PC-9 (cell line): ENCODE measurements at places on chromosomes 13 and 19.

- H3K36me3 ChIP-seq: no peaks in the 10 kb centered on the region
- H3K27me3 ChIP-seq: no peaks in the 10 kb centered on the region
- H3K4me1 ChIP-seq: no peaks in the 10 kb centered on the region
These were observed 2.4 kb downstream of the DZIP1 start for GRCh38 chr13:95642028-95642621.

DNA sequence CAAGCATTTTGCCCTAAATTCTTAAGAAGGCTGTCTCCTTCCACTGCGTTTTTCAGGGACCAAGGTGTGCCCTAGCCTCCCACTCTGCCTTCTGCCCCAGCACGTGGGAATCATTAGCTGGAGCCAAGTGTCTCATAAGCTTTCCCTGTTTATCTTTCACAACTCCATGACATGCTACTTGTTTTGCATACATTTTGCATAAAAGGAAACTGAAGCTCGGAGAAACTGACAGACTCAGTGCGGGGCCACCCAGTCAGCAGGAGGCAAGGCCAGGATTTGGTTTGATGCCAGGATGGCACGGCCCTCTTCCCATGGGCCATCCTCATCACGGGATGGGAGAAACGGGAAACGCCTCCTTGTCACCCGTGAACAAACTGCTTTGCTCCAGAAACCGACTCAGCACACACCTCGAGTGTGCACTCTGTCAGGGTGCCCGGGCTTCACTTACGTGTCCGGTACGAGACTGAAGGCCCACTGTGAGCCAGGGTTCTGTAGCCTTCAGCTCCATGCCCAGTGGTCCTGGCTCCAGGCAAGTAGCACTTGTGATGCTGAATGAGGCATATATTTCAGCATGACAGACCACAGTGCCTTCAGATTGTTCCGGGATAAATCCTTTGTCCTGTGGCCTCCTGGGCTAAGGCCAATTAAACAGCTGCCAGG, 9.6 kb downstream of the CEBPA start:
- H3K27me3 ChIP-seq: no peaks in the 10 kb centered on the region
- H3K4me3 ChIP-seq: no peak overlapping the region
- DNase-seq: no peak
- H3K4me1 ChIP-seq: peaks cover 52% of the 10 kb centered on the region
- peak overlapping the region; percentile 82 for H3K27ac ChIP-seq
- no peaks in the 10 kb centered on the region for H3K36me3 ChIP-seq

- no peak for DNase-seq
- no peak overlapping the region for H3K27ac ChIP-seq
- no peaks in the 10 kb centered on the region for H3K4me1 ChIP-seq
- no peaks in the 10 kb centered on the region for H3K36me3 ChIP-seq
- H3K27me3 ChIP-seq: no peaks in the 10 kb centered on the region
- no peak overlapping the region for H3K4me3 ChIP-seq
These were observed 143.7 kb downstream of the FREM2 start for GRCh38 chr13:38830442-38831045.

- no peaks in the 10 kb centered on the region for H3K27me3 ChIP-seq
- H3K4me1 ChIP-seq: peaks cover 15% of the 10 kb centered on the region
- H3K4me3 ChIP-seq: no peak overlapping the region
- H3K27ac ChIP-seq: peak overlapping the region; percentile 46
These were observed 1248.8 kb upstream of the SLC10A2 start for GRCh38 chr13:104314926-104315535.

DNA sequence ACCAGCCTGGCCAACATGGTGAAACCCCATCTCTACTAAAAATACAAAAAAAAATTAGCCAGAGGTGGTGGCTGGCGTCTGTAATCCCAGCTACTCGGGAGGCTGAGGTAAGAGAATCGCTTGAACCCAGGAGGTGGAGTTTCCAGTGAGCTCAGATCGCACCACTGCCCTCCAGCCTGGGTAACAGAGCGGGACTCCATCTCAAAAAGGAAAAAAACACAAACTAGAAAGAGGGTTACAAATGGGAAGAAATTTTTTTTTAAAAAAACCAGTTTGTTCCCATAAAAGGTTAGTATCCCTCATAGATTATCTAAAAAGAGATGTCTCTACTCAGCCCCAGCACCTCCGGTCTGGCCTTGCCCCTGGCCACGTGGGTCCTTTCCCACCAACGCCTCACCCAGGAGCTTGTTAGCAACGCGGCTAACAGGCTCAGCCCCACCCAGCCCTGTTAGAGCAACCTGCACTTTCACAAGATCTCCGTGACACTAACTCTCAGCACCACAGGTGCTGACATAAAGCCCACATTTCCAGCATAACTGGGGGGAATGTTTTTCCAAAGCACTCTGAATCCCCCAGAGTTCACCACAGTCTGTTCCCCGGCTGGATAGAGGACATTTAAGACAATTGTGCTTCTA, 4.3 kb downstream of the DMKN start:
- peak overlapping the region; percentile 77 for H3K4me3 ChIP-seq
- H3K36me3 ChIP-seq: peaks cover 8% of the 10 kb centered on the region; the same call in 1 of the 2 replicates
- H3K27ac ChIP-seq: peak overlapping the region; percentile 90
- peaks cover 22% of the 10 kb centered on the region for H3K4me1 ChIP-seq
- peak; percentile 70 for DNase-seq
- H3K27me3 ChIP-seq: no peaks in the 10 kb centered on the region

- no peaks in the 10 kb centered on the region for H3K36me3 ChIP-seq
- no peak for DNase-seq
- no peaks in the 10 kb centered on the region for H3K4me1 ChIP-seq
- no peak overlapping the region for H3K4me3 ChIP-seq
- H3K27me3 ChIP-seq: peaks cover 91% of the 10 kb centered on the region
These were observed 9.5 kb downstream of the SHANK1 start for GRCh38 chr19:50710094-50710493.

GRCh38 chr19:47370045-47370611, 21.0 kb downstream of the DHX34 start:
- peak; percentile 54 for DNase-seq
- H3K27ac ChIP-seq: no peak overlapping the region
- H3K27me3 ChIP-seq: no peaks in the 10 kb centered on the region
- H3K4me1 ChIP-seq: no peaks in the 10 kb centered on the region

DNA sequence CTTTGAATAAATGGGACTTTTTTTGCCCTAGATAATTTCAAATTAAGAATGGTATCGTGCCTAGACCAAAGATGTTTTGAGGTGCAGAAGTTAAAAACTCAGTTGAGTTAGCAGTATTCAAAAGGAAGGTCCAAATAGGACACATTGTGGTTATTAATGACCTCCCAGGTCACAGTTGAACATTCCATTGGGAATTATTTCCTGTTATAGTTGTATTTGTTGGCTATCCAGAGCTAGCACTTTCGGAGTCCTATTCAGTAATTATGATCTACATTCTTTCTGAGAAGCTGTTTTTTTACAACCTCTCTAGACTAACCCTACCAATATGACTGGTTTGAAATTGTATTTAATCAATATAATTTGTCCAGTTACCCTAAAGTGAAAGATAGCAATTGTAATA, 83.7 kb downstream of the MAB21L1 start:
- H3K27me3 ChIP-seq: no peaks in the 10 kb centered on the region
- H3K4me3 ChIP-seq: no peak overlapping the region
- H3K36me3 ChIP-seq: no peaks in the 10 kb centered on the region
- no peak overlapping the region for H3K27ac ChIP-seq

GRCh38 chr19:32343550-32344262, 1.7 kb upstream of the ZNF507 start:
- H3K4me1 ChIP-seq: peaks cover 38% of the 10 kb centered on the region
- peaks cover 8% of the 10 kb centered on the region for H3K36me3 ChIP-seq
- DNase-seq: peak; percentile 32
- H3K27me3 ChIP-seq: no peaks in the 10 kb centered on the region
- peak overlapping the region; percentile 5; the same call in 1 of the 2 replicates for H3K4me3 ChIP-seq
- peak overlapping the region; percentile 40 for H3K27ac ChIP-seq

GRCh38 chr13:26022538-26023292, 29.1 kb downstream of the SHISA2 start:
- H3K4me1 ChIP-seq: peaks cover 8% of the 10 kb centered on the region; the same call in 1 of the 2 replicates
- no peak overlapping the region for H3K27ac ChIP-seq
- H3K36me3 ChIP-seq: no peaks in the 10 kb centered on the region

- no peak overlapping the region for H3K27ac ChIP-seq
- no peaks in the 10 kb centered on the region for H3K4me1 ChIP-seq
- no peaks in the 10 kb centered on the region for H3K36me3 ChIP-seq
- H3K27me3 ChIP-seq: no peaks in the 10 kb centered on the region
- H3K4me3 ChIP-seq: no peak overlapping the region
These were observed 72.4 kb upstream of the RGCC start for GRCh38 chr13:41384749-41385503.

- peaks cover 27% of the 10 kb centered on the region for H3K4me1 ChIP-seq
- no peaks in the 10 kb centered on the region for H3K27me3 ChIP-seq
- no peak overlapping the region for H3K27ac ChIP-seq
- H3K36me3 ChIP-seq: no peaks in the 10 kb centered on the region
These were observed 21.4 kb downstream of the WDFY2 start for GRCh38 chr13:51605698-51606097.

GRCh38 chr13:63011996-63012395, 1596.3 kb upstream of the PCDH20 start:
- no peak overlapping the region for H3K27ac ChIP-seq
- H3K36me3 ChIP-seq: no peaks in the 10 kb centered on the region
- H3K4me3 ChIP-seq: no peak overlapping the region
- H3K4me1 ChIP-seq: no peaks in the 10 kb centered on the region
- no peaks in the 10 kb centered on the region for H3K27me3 ChIP-seq
- DNase-seq: no peak

DNA sequence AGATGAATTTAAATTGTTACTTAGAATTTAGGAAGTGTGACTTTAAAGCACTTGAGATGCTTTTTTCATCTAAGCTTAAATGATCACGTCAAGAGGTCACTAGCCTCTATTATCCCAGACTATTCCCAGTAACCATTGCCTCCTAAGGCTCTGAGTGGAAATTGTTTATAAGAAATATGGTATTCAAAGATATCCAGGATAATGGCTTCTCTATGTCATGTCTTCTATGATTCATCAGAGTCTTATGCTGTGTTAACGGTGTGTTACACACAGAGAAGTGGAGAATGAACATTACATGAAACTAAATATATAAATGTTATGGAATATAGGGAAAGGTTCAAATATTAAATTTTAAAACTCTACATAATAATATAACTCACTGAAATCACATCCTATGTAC, 79.8 kb upstream of the NBEA start:
- H3K27ac ChIP-seq: no peak overlapping the region
- no peak overlapping the region for H3K4me3 ChIP-seq
- H3K27me3 ChIP-seq: no peaks in the 10 kb centered on the region
- no peak for DNase-seq
- peaks cover 32% of the 10 kb centered on the region for H3K4me1 ChIP-seq

DNA sequence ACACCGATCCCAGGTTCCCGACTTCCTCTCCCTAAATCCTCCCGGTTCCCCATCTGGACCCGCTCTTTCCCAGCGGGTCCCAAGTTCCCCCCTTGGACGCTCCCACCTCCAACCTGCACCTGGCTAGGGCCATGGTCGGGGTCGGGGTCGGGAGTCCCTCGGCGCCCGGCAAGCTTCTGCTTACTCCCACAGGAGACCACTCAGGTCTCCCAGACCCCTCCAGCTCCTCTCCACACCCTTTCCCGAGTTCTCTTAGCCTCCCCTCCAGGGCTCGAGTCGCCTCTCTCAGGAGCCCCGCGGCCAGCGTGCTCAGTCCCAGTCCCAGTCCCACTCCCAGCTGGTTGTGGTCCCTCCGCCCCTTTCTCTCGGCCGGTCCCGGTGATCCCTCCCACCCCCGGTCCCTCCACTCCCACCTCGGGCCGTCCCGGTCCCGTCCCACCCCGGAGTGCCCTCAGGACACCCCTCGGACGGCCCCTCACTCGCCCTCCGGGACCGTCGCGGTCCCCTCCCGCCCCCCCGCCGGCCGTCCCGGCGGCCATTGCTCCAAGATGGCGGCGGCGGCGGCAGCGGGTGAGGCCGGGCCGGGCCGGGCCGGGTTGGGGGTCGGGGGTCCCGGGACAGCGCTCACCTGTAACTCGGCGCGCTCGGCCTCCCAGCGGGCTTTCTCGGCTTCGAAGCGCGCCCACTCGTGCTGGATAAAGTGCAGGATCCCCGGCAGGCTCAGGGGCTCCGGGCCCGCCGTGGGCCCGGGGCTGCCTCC, at the start of gene FKRP:
TSS of gene FKRP (plus strand) at position 537 of the 760 bp plus-strand sequence. CDS start 9,394 bp downstream, outside the sequence.
- H3K4me1 ChIP-seq: peaks cover 11% of the 10 kb centered on the region
- H3K36me3 ChIP-seq: 0 out of 2 replicates have a peak, but pooled peaks cover 6% of the 10 kb centered on the region
- DNase-seq: peak; percentile 23
- H3K27ac ChIP-seq: no peak within 1 kb of the TSS
- H3K4me3 ChIP-seq: peak within 1 kb of the TSS; percentile 88

GRCh38 chr13:32881074-32881776, 135.0 kb upstream of the KL start:
- H3K27me3 ChIP-seq: no peaks in the 10 kb centered on the region
- H3K4me1 ChIP-seq: peaks cover 19% of the 10 kb centered on the region
- no peaks in the 10 kb centered on the region for H3K36me3 ChIP-seq
- no peak overlapping the region for H3K27ac ChIP-seq
- no peak for DNase-seq

DNA sequence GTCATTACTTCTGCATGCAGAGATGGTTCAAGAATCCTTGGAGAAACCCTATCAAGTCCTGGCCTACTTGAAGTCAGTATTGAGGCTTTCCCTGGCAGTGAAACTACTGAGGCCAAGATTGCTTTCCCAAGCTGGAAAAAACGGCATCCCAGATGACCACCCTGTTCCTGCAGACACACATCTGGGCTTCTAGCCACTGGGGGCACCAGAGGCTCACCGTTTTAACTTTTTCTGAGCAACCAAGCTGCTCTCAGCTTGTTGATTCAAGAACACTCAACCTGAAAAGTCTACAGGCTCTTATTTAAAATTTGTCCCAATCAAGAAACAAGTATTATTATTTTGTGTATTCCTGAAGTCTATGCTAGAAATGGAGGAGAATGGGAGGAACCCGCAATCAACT, 66.6 kb downstream of the SPRYD7 start:
- no peak overlapping the region for H3K4me3 ChIP-seq
- H3K27me3 ChIP-seq: no peaks in the 10 kb centered on the region
- no peaks in the 10 kb centered on the region; the same call in 1 of the 2 replicates for H3K36me3 ChIP-seq

GRCh38 chr19:5547881-5548280, 19.9 kb downstream of the TINCR start:
- DNase-seq: peak; percentile 48
- H3K27me3 ChIP-seq: no peaks in the 10 kb centered on the region
- H3K4me3 ChIP-seq: no peak overlapping the region
- H3K4me1 ChIP-seq: no peaks in the 10 kb centered on the region
- H3K36me3 ChIP-seq: no peaks in the 10 kb centered on the region

- no peaks in the 10 kb centered on the region for H3K36me3 ChIP-seq
- H3K4me3 ChIP-seq: peak overlapping the region; percentile 33; the same call in 1 of the 2 replicates
- no peak overlapping the region for H3K27ac ChIP-seq
- DNase-seq: no peak
- peaks cover 48% of the 10 kb centered on the region for H3K27me3 ChIP-seq
- no peaks in the 10 kb centered on the region for H3K4me1 ChIP-seq
These were observed 265.2 kb upstream of the SGCG start for GRCh38 chr13:22915442-22916082.

GRCh38 chr19:2381148-2381820, 21.2 kb downstream of the TMPRSS9 start:
- H3K36me3 ChIP-seq: no peaks in the 10 kb centered on the region
- no peak overlapping the region for H3K4me3 ChIP-seq
- DNase-seq: no peak
- H3K27me3 ChIP-seq: no peaks in the 10 kb centered on the region
- H3K4me1 ChIP-seq: peaks cover 4% of the 10 kb centered on the region; the same call in 1 of the 2 replicates
